Inflammatory macrophage treated with lipopolysaccharide for 4 hours (primary cell): ENCODE measurements at places on chromosomes 5 and 9.

GRCh38 chr9:27054841-27055240 is 49.4 kb upstream of the LRRC19 start:
- DNase-seq, result no peak

DNA sequence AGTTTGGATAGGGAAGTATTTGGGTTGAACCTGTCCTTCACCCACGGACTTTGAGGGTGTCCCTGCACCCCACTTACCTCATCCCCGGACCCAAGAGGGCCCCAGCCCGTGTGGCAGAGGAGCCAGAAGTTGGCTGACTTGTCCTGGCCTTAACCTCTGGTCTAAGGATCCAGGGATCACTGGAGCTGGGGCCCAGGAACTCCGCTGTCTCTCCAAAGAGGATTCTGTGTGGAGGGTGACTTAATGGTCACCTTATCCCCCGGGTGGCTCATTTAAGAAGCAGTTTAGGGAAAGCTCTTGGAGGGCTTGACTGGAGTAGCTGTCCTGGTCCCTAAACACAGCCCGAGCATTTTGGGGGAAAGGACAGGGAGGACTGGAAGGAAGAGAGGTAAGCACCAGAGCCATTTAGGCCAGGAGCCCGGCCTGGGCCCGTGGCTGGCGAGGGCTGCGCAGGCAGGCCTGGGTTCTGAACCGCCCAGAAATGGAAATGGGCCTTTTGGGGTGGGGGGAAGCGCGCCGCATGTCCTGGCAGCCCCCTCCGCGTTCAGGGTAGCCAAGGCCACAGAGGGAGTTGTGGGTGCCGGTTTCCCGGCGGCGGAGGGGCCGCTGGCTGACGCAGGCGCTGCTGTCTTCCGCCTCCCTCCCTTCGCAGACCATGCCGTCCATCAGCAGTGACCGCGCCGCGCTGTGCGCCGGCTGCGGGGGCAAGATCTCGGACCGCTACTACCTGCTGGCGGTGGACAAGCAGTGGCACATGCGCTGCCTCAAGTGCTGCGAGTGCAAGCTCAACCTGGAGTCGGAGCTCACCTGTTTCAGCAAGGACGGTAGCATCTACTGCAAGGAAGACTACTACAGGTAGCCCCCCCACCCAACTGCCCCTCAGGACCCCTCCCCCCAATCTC is 2.0 kb downstream of the LHX2 start:
- no peak for DNase-seq

- DNase-seq, result no peak
These were observed 142.4 kb upstream of the IRX4 start for GRCh38 chr5:2024986-2025721.

GRCh38 chr9:26950521-26950920 is 3.5 kb upstream of the PLAA start:
- no peak for DNase-seq

DNA sequence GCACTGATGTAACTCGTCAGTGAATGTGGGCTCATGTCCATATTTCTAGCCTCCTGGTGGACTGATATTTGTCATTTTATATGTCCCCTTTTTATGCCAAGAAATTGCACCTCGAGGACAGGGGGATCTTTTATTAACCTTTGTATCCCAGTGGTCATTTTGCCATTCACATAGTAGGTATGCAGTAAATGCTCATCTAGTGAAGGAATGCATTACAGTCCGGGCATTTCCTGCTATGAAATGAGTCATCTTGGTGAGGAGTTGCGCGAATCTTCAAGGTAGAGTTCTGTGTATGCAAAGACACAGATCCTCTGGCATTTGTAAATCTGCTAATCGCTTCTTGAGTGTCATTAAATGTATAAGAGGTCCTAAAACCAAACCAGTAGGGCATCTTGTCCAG is 755.5 kb upstream of the ADAMTS16 start:
- DNase-seq, result no peak

DNA sequence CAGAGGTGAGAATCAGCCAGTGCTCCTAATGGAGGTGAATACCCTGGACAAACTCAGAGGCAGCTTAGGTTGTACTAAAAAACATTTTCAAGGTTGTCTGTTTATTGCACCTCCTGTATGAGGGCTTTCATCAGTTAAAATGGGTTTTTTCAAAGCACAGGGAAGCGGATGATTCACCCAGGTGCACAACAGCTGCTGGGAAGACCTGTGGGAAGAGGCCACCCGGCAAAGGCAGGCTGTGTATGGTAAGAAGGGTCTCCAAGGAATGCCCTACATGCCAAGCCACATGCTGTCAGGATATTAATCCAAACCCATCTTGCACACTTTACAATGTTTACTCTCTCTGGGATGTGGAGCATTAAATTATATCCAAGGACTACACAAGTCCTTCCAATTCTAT is 14.7 kb downstream of the SIL1 start:
- no peak for DNase-seq

GRCh38 chr5:141944076-141944475 is 13.9 kb downstream of the PCDH12 start:
- no peak for DNase-seq

- no peak for DNase-seq
These were observed 616.8 kb downstream of the TLE4 start for GRCh38 chr9:80188579-80188978.

GRCh38 chr9:106529616-106530015 is 333.4 kb upstream of the ZNF462 start:
- DNase-seq, result no peak

- peak; percentile 34 for DNase-seq
These were observed 21.3 kb upstream of the NDST1 start for GRCh38 chr5:150486402-150487198.

GRCh38 chr9:127393645-127394044 is 3.3 kb upstream of the SLC2A8 start:
- no peak for DNase-seq

DNA sequence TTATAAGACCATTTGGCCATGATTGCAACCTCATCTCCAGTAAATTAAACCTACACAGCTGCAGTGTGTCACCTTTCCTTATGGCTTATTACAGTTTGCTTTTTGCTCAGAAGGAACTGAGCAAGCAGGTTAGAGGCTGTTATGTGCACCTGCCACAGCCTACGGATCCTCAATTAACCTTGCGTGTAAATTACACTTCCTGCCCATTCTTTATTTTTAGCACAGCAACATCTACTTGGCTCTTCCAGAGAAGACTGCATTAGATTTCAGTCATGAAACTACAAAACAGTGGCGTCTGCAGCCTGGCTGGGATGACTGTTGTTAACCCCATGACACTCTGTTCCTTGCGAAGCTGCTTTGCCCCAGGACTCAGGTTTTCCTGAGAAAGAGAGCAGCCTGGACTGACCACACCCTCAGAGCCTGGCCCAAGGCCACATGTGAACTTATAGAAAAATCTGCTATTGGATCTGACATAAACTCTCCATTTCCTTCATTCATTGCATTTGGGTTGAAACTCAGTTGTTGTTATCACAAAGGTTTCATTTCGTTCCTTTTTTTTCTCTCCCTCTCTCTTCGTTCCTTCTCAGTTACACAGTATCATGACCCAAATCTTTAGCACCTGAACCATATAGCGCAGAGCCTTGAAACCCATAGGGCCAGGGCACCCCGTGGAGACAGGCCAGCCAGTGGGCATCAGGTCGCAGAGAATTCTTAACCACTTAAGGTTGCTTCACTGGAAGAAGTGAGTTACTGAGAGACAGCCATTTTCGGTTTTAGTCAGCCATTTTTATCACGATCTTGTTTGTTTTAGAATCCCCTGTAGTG is 138.6 kb downstream of the PALM2AKAP2 start:
- DNase-seq, result no peak

- peak; percentile 75 for DNase-seq
These were observed 1.2 kb upstream of the RNF38 start for GRCh38 chr9:36401164-36401740.

GRCh38 chr5:19608444-19609002 is 379.5 kb downstream of the CDH18 start:
- DNase-seq, result no peak

DNA sequence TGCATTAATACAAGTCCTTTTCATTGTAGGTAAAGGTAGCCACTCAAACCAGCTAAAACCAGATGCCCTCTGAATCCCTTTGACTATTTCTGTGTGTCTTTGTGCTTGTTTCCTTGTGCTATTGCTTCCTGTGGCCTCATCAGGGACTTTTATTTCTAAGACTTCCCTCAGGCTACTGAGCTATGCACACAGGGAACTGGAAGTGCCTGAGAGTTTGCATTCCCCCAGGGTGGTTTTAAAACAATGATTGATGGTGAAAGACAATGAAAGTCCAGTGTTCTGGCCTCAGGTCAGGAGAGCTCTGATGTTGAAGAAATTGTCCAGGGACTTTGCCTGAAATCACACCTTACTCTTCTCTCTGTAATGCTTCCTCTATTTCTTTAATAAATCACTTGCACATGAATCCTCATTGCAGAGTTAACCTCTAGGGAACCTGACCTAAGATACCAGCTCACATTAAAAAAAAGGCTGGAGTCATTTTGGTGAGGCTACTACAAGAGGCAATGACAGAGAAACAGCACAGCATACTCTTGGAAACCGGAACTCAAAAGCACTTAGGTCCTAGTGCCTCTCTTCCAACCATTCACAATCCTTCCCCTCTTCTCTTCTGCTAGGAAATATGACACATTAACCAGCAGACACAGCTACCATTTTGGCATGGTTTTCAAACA is 158.1 kb upstream of the NREP start:
- no peak for DNase-seq

- DNase-seq, result no peak
These were observed 155.0 kb downstream of the NFIB start for GRCh38 chr9:14158916-14159315.

DNA sequence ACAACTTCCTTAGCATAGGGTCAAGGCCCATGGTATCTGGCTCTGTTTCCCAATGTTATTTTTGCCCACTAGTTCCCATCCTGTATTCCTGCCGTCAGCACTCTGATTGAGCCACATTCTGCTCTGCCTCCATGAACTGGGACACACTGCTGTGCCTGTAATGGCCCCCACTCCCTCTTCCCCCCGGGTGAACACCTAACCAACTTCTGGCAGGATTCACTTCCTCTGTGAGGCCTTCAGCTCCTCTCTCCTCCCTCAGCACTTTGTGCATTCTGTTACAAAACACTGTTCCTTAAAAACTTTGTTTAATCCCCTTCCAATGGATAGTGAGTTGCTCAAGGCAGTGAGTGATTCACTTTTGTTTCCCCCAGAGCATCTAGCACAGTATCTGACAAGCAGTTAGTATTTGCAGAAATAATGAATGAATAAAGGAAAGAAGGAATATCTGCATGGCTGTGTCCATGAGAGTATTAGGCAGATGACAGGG is 183.6 kb downstream of the EFNA5 start:
- DNase-seq, result peak; percentile 46

DNA sequence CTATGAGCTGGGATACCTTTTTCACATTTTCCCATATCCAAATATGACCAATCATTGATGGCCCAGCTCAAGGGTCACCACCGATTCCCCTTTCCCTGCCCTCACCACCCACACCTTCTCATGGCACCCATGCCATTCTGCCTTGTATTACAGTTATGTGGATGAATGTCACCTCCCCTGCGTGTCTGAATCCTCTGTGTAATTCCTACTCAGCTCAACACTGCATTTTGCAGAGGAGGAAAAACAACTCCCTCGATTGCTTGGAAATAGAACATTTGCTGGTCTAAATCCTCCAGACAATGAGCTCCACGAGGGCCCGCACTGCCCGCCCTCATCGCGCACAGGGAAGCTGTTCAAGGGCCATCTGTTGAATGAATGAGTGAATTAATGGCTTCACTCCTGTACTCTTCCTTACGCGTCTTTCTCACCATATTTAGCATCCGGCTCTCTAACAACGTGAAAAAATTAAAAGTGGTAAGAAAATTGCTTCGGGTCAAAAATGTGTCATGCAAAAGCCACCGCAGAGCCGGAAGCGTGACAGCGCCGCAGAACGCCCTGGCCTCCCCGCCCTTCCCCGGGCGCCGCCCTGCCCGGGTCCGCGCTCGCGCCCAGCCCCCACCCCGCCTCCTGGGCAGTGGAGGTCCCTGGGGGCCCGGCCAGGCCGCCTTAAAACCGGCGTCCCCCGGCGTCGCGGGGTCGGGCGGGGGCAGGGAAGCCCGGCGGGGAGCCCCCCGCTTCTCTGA is 704 bp downstream of the SUSD1 start:
- DNase-seq, result peak; percentile 82

DNA sequence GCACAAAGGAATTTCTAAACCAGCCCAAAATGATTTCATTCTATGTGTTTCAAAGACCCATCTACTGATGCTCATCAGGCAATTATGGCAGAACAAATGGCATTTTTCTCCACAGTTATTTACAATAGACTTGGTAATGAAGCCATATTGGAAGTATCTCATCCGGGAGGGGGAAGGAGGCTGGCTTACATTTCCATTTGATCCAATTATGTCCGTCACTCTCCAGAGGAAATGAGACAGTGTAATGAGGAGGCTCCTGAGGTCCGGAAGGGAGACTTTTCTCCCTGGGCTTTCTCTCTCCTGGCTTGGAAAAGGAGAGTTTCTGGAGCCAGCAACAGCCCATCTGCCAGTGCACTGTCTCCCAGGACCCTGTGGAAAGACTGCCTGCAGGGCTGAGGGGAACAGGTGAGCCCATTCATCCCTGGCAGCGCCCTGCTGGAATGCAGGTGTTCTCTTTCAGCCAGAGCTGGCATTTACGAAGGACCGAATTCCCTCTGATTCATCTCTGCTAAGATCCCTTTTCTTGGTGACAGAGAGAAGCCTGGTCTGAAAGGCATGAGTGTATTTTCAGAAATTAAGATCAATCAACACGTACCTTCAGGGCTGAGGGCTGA is 54.9 kb upstream of the SAP30L start:
- no peak for DNase-seq

- no peak for DNase-seq
These were observed 75.0 kb downstream of the ADAMTS12 start for GRCh38 chr5:33816791-33817190.

GRCh38 chr9:136858844-136859757 is 7.0 kb downstream of the MAMDC4 start:
- DNase-seq, result no peak

DNA sequence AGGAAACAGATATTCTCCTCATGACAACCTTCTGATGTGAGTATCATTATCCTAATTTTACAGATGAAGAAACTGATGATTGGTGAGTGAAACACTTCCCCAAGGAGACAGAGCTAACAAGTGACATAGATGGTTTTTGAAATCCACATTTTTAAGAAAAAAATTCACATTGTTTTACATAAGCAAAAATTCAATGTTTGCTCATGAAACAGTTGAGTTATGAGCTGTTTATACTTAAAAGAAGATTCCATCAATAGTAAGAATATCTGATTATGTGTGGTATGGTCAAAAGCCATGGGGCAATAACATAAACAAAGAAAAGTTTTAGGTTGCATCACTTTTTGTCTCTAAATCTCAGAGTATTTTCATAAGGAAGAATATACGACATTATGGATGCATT is 167.9 kb upstream of the PAPPA start:
- DNase-seq, result no peak

DNA sequence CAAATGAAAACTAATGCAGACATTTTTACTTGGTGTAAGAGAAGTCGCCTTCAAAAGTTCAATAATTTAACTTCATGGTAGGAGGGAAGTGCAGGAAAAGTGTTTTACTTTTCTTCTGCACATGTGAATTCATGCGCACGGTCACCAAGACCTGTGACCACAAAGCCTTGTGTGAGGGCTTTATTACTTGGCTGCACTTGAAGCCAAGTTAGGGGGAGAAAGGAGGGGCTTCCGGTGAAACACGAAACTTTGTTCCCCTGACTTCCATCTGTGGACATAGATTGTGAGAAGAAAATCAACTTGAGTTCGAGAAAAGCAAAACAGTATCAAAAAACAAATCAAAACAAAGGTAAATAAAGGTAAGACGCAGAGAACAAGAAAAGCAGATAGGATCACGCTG is 239.9 kb downstream of the ROR2 start:
- DNase-seq, result no peak
